ENCODE measurements at places on chromosomes 12 and 14. TPM values are rescaled to one million over a fixed set of nuclear protein-coding genes. Genes with fewer than 3 reads are reported as not detected.
A peak's percentile ranks its signal among the peaks of the same experiment; 100 is the strongest.

The GDF3 gene
- total RNA-seq: not detected

DNA sequence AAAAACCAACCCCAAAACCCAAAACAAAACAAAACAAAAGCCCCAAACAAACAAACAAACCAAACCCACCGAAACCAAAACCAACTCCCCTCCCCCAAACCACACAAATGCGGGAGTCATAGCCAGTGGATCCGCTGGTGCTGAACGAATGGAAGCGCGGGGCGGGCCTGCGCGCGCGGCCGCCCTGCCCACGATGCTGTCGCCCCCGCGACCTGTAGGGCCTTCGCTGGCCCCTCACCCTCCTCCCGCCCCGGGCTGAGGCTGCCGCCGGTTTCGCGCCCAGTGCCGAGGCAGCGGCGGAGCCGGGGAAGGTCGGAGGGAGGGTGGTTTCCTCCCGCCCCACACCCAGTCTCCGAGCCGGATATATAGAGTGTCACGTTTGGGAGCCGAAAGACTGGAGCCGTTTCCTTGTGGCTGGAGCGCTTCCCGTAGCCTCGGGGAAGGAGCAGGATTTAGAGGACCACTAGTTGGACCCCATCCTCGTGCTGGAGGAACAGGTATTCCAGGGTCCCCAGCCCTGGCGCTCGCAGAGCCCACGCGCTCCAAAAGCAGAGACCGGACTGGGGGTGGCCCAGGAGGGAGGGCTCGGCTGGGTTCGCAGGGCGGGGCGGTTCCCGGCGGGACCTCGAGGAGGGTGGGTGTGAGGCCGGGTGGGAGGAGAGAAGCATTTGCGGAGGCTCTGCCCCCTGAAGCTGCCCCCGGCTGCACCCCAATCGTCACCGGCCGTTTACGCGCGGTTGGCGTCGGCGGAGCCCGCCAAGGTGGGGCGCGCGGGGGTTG is at the start of gene FAR2:
Gene FAR2, plus strand, starts transcription at position 368 of the 780 bp plus-strand sequence. CDS start 121,172 bp downstream, outside the sequence.
- H3K4me1 ChIP-seq: peaks cover 17% of the 10 kb centered on the region
- peak within 1 kb of the TSS; percentile 95 for H3K4me3 ChIP-seq
- DNase-seq: peak; percentile 85
- H3K27me3 ChIP-seq: peaks cover 56% of the 10 kb centered on the region
- H3K27ac ChIP-seq: peak within 1 kb of the TSS; percentile 93

GRCh38 chr12:14540801-14541462 is 26.8 kb downstream of the PLBD1 start:
- H3K36me3 ChIP-seq: no peaks in the 10 kb centered on the region
- H3K4me3 ChIP-seq: no peak overlapping the region
- no peak overlapping the region for H3K27ac ChIP-seq
- H3K27me3 ChIP-seq: peaks cover 2% of the 10 kb centered on the region
- DNase-seq: no peak

GRCh38 chr12:123075646-123076171 is 75.2 kb downstream of the PITPNM2 start:
- H3K27me3 ChIP-seq: no peaks in the 10 kb centered on the region
- DNase-seq: peak; percentile 95
- H3K4me3 ChIP-seq: peak overlapping the region; percentile 85

GRCh38 chr12:85920324-85920947 is 46.3 kb downstream of the NTS start:
- no peak overlapping the region for H3K27ac ChIP-seq
- no peak overlapping the region for H3K4me3 ChIP-seq
- no peaks in the 10 kb centered on the region for H3K4me1 ChIP-seq
- no peaks in the 10 kb centered on the region for H3K27me3 ChIP-seq
- H3K36me3 ChIP-seq: no peaks in the 10 kb centered on the region

GRCh38 chr12:124700810-124701592 is 133.6 kb upstream of the NCOR2 start:
- H3K36me3 ChIP-seq: no peaks in the 10 kb centered on the region
- DNase-seq: no peak
- no peaks in the 10 kb centered on the region for H3K4me1 ChIP-seq
- no peak overlapping the region for H3K4me3 ChIP-seq

All from activated CD4-positive, alpha-beta T cell treated with anti-CD3 and anti-CD28 coated beads, Interleukin-2, amount 10 ng/mL, durations not matched to agents 24 days and 14 days (primary cell).